ENCODE measurements at places on chromosomes 5 and 9. TPM values are rescaled to one million over a fixed set of nuclear protein-coding genes. Genes with fewer than 3 reads are reported as not detected.

GRCh38 chr9:16811987-16812685 is 58.3 kb downstream of the BNC2 start:
- no peak for DNase-seq

The SHB gene
- 33.7 TPM for total RNA-seq

GRCh38 chr5:103428923-103429322 is 133.7 kb downstream of the NUDT12 start:
- DNase-seq, result no peak

The PCDHB13 gene
- 1.8 TPM for total RNA-seq

The NSD1 gene
- total RNA-seq, result 46.4 TPM

- DNase-seq, result no peak
Observed at GRCh38 chr5:54603372-54603771, 85.8 kb downstream of the SNX18 start.

GRCh38 chr9:75891277-75891741 is 836 bp downstream of the PCSK5 start:
- peak; percentile 55 for DNase-seq

- DNase-seq, result peak; percentile 23
Observed at GRCh38 chr9:105413525-105413924, 34.3 kb upstream of the FSD1L start.

The FAM170A gene
- not detected for total RNA-seq

GRCh38 chr9:89723469-89724100 is 118.8 kb downstream of the GADD45G start:
- DNase-seq, result no peak

The C5orf34 gene
- 0.55 TPM for total RNA-seq

DNA sequence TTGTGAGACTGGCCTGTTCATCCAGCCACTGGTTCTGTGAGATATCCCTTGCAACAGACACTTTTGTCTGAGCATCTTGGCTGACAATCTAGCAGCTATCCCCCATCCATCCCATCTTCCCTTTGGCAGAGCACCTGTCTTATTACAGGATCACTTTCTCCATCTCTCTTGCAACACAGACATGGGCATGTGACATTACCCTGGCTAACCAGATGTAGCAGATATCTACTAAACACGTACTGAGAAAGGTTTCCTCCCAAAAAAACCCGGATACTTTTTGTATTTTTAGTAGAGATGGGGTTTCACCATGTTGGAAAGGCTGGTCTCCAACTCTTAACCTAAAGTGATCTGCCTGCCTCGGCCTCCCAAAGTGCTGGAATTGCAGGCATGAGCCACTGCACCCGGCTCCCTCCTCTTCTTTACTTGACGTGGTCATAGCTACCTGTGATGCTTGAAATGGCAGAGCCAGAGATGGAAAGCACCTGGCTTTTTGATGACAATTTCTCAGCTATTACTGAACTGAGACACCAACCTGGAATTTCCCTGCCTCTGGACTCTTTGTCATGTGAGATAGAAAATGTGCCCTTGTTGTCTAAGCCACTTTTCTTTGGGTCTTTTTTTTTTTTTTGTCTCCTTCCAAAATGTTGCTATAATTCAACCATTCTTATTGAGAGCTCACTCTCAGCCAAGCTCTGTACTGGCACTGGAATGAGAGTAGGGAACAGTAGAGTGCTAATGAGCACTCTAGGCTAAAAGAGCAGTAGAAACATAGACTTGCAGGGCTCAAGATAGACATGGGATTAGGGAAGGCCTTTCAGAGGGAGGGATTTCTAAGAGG is 32.6 kb downstream of the FNBP1 start:
- DNase-seq, result peak; percentile 11

The PCDHGC4 gene
- 2.6 TPM for total RNA-seq

The EGFL7 gene
- total RNA-seq, result 20.2 TPM

GRCh38 chr5:1897386-1897785 is 14.7 kb upstream of the IRX4 start:
- no peak for DNase-seq

GRCh38 chr5:150082889-150083288 is 3.5 kb downstream of the CSF1R start:
- no peak for DNase-seq

- no peak for DNase-seq
Observed at GRCh38 chr5:117888688-117889087, 1099.7 kb downstream of the DTWD2 start.

- no peak for DNase-seq
Observed at GRCh38 chr5:7412409-7412808, 16.5 kb downstream of the ADCY2 start.

GRCh38 chr9:32728181-32728580 is 55.2 kb upstream of the TMEM215 start:
- DNase-seq, result no peak

DNA sequence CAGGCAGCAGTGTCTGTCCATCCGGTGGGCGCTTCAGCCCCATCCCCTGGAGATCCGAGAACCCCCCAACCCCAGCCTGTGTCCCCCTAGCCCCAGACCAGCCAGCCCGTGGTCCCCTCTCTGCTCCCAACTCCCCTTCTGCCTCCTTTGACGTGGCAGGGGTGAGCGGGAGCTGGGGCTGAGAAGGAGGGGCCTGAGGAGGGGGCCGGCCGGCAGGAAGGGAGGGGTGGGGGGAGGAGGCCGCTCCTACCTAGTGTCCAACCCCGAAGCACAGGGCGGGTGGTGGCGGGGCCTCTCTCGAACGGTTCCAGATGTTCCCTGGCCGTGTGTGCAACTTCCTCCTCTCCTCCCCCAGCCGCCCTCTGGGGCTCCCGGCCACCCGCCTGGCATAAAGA is 31.0 kb downstream of the GOLGA2 start:
- peak; percentile 65 for DNase-seq

The NDUFA8 gene
- total RNA-seq, result 59.5 TPM

DNA sequence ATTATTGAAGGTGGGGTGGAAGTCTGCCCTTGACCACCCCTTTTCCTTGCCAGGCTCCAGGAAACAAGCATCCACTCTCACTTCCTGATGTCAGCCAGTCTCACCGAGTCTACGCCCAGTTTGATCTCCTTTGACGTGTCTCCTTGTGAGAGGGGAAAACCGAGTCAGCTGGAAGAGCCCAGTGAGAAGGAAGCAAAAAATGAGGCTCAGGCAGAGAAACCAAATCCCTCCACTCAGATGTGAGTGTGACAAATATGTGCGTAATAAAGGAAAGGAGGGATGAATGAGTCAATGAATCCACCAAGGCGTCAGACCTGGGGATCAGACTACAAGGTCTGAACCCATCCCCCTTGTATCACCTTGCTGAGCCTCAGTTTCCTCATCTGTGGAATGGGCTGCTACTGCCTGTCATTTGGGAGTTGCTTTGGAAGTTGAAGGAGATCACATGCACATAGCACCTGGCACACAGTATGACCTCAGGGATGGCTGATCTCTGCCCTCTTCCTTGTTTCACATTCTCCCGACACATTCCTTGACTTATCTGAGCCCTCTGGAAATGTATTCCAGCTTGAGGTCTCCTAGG is 61.3 kb upstream of the XPA start:
- no peak for DNase-seq

DNA sequence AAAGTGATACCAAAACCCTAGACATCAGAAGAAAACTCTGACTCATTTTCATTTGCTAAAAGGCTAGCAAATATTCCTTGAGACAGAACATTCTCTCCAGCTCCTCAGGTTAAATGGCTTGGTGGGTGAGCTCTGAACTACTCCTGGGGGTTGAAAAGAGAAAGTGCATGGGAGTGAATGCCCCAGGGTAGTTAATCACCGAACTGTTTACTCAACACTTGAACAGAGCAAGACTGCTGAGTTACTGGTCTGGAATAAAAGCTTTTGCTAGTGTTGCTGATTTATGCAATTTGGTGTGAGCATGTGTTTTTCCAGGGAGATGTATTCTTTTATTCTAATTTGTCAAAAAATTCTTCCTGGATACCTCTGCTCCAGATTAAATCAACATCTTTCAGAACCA is 88.3 kb upstream of the PRDM9 start:
- DNase-seq, result no peak

DNA sequence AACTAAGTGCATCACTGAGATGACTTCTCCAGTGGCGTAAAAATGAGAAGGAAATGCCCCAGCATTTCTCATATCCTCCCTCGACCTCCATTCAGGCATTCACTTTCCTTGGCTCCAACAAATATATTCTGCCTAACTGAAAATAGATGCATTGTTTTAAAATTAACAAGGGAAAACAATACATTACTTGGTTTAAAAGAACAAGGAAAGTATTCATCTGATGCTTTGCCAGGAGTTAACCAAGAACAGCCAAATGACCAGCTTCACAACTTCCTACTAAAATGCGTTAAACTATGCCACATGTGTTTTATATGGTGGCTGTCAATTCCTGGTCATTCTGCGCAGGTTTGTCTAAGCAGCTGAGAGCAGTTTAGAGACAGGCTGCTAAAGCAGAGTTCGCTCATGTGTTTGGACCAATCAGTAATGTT is 121.4 kb downstream of the GNAQ start:
- DNase-seq, result no peak

- no peak for DNase-seq
Observed at GRCh38 chr9:105131981-105132380, 112.5 kb upstream of the SLC44A1 start.

The CDC25C gene
- total RNA-seq, result not detected

GRCh38 chr9:99020786-99021436 is 77.2 kb downstream of the COL15A1 start:
- DNase-seq, result no peak

DNA sequence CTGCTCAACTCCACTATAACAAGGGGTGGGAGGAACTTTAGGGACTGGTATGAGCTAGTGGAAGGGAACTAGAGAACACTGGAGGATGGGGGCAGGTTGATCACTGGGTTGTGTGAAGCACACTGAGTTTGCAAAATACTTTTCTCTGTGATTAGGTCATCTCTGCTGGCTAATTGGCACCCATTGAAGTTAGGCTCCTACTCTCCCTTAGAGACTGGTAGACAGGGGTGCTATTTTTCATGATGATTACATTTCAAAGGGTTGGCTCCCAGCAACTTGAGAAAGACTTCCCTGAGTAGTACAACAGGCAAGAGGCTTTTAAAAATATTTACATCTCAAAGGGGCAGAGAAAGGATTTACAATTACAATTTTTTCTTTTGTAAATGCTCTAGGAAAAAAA is 50.4 kb upstream of the MTAP start:
- no peak for DNase-seq
